ENCODE measurements at places on chromosomes 11 and 22.

- DNase-seq: no peak
Measured at GRCh38 chr11:118047749-118048148, 29.1 kb upstream of the TMPRSS4 start.

DNA sequence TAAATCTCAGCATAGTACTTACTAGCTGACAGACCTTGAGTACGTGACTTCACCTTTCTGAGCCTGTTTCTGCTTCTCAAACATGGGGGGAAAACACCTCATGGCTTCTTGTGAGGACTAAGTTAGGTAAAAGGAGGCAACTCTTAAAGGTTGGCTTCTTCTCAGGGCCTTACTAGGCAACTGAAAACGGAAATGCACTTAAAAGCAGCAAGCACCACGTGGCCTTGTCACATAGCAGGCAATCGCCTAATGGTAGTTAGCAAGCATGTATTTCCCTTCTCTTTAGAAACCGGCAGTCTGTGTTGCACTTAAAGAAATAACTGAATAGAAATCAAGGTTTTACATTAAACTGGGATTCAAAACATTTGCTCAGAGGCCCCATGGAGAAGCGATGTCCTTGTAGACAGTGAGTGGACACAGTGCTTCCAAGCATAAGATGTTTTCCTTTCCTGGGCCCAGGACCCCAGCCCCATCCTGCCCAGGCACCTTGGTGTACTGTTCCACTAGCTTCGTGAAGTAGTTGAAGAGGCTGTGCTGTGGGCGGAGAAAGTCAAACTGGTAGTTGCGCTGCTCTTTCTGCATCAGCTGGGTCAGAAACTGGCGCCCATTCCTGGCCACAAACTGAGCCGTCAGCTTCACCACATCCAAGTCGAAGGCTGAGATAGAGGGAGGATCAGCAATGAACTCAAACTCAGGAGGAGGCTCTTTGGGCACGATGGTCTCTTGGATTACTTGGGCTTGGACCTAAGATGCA lies 12.1 kb downstream of the SF3A1 start:
- no peak for DNase-seq

GRCh38 chr22:49865156-49865555 lies 11.5 kb downstream of the ZBED4 start:
- DNase-seq: no peak

- DNase-seq: no peak
Measured at GRCh38 chr11:18320617-18321016, 1.3 kb downstream of the HPS5 start.

DNA sequence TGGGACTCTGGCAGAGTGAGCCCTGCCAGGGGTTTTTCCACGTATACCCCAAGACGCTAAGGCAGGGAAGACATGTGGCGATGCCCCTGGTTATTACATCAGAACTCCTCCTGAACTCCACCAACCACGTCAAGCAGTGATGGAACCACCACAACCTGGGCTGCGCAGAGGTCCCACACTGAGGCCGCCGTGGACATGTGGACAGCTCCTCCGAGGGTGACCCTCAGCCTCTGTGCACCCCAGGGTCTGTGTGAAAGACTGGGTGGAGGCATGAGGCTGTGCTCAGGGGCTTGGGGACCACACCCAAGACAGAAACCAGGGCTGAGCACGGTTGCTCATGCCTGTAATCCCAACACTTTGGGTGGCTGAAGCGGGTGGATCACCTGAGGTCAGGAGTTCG lies 52.2 kb downstream of the TRMU start:
- no peak for DNase-seq

DNA sequence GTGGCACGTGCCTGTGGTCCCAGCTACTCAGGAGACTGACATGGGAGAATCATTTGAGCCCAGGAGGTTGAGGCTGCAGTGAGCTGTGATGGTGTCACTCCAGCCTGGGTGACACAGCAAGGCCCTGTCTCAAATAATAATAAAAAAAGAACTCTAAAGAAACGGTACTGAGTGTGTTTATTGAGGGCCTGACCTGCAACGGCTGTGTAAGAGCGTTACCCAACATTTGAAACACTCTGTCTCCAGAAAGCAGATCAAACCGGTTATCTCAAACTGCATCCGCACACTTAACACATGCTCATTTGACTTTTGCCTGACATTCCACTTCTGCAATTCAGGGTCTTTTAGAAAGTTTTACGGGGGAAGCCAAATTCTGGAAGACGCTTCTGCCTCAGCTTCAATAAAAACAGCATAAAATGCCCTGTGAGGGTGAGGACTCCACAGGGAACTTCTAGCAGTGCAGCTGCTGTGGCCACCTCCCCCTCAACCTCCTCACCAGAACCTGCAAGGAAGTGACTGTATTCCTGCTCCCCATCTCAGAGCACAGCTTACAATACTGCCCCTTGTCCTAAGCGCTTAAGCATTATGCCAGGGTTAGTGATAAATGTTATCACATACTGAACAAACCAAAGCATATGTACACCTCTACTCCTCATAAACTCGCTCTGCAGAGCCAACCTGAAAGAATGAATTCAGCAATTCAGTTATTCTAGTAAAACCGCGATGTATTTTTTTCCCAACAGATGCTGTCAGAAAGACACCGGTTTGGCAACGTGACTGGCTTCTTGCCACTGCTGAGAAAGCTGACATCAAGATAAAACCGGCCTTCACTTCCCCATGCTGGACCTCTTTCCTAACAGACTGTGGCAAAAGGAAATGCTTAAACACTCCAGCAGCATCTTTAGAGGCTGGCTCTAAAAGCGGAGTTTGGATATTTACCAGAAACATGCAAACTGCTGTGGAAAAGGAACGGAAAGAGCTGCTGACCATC lies 52.2 kb downstream of the PRDM10 start:
- no peak for DNase-seq

- no peak for DNase-seq
Measured at GRCh38 chr11:21582791-21583190, 610.1 kb upstream of the ANO5 start.

GRCh38 chr11:61362542-61362875 lies 335 bp downstream of the TMEM138 start:
- DNase-seq: peak; percentile 52

GRCh38 chr11:94790661-94791180 lies 22.6 kb downstream of the AMOTL1 start:
- no peak for DNase-seq

DNA sequence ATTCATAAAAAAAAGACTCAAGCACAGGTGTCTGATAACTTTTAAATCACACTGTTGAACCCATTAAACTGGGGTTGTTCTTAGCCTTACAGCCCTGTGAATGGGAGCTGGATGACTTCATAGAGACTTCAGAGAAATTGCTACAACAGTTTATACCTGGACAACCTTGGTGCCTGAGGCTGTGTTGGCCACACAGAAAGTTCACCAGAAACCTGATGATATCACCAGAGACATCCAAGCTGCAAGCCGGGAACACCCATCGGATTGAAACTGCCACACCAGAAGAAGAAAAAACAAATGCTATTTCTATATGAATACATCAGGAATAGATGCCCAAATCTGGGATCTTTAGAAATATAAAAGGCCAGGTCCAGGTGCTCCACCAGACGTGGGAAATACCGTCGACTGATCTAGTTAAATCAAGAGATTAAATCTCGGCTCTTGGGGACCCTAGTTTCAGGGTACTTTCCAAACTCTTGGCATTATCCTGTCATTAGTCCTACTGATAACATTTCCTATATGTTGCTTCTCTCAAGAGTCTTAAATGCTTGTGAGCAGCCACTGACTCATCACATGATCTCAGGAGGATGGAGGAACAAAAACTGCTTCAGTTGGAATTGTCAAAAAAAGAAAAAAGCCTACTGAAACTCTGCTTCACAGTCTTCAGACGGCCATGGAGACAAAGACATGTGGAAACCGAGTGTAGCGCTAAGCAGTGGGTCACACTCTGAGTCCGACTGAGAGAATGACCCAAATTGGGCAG lies 28.6 kb upstream of the APOL5 start:
- no peak for DNase-seq

GRCh38 chr22:44363013-44363979 lies 50.5 kb upstream of the SHISAL1 start:
- DNase-seq: no peak

DNA sequence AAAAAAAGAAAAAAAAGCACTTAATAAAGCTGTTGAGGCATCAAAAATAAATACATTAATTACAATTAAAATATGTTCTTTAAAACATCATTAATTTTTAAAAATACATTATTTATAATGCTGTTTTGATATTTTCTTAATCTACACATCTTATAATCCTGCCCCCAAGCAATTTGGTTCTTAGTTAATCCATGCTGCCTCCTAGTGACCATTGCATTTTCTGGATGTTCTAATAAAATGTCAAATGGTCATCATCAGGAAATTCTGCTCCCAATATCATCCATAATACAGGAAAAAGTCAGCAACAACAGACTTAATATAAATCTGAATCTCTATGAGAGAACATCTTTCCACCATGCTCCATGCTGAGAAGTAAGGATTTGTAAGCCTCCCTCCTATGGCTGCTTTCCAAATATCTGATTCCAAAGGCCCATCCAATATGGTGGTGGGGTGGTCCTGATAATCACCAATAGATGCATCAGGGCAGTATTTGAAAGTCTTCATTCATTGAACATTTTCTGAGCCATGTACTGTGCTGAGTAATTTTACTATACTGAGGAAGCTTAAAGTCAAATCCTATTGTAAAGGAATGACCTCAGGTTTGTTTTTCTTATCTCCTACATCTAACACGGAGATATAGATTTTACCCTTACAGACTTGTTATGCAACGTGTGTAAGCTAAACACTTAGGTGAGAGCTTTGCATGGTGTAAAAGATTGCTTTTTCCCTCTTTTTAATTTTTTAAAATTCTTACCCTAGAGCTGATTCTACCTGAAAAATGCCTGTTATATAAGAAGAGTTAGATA lies 124.7 kb upstream of the BMAL1 start:
- DNase-seq: no peak

DNA sequence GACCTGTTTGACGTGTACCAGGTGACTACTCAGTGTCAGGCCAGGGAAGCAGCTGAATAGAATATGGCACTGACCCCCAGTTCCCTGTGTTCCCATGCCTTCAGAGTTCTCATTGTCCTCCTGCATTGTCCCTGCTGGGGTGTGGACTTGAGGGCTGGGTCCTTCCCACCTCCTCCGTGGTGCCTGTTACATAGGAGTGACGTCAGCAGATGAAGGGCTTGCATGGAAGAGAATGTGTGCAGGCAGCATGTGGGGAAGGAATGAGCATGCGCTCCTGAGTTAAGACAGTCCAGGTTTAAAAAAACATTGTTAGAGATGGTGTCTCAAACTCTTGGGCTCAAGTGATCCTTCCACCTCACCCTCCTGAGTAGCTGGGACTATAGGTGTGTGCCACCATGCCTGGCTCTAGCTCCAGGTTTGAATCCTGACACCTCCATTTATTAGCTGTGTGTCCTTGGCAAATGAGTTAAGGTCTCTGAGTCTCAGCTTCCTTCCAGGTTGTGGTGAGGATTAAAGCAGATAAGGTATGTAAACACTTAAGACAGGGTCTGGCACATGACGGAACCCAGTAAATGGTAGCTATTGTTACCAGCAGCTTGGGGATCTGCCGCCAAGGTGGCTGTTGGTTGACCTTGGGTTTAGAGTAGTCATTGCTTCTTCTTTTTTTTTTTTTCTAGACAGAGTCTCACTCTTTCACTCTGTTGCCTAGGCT lies 7.5 kb upstream of the SOX10 start:
- no peak for DNase-seq

DNA sequence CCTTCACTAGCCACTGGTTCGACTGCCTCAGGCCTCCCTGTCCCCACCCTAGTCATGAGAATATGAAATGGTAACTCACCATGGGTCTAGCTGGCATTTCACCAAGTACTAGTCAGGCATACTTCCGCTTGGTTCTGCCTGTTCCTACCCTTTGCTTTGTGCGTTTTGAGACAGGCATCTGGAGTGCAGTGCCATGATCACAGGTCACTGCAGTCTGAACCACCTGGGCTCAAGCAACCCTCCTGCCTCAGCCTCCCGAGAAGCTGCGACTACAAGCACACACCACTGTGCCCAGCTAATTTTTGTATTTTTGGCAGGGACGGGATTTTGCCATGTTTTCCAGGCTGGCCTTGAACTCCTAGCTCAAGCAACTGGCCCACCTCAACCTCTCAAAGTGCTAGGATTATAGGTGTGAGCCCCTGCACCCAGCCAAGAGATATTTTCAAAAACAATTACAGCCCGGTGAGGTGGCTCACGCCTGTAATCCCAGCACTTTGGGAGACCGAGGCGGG lies 14.1 kb downstream of the HRAS start:
- no peak for DNase-seq

GRCh38 chr11:117002639-117003299 lies 95.5 kb downstream of the SIK3 start:
- no peak for DNase-seq

GRCh38 chr11:93646399-93646798 lies 15.1 kb upstream of the CEP295 start:
- DNase-seq: no peak

DNA sequence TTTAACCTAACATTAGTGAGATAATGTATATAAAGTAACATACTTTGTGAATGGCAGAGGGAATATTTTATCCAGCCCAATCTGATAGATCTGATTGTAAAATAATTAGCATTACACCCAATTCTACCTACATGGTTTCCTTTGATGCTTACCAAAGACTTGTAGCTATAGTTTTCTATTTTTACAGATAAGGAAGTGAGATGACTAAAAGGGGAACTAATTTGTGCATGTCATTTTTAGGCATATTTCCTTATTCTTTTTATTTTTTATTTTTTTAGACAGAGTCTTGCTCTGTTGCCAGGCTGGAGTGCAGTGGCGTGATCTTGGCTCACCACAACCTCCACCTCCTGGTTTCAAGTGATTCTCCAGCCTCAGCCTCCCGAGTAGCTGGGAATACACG lies 793.7 kb upstream of the LRRC4C start:
- no peak for DNase-seq

DNA sequence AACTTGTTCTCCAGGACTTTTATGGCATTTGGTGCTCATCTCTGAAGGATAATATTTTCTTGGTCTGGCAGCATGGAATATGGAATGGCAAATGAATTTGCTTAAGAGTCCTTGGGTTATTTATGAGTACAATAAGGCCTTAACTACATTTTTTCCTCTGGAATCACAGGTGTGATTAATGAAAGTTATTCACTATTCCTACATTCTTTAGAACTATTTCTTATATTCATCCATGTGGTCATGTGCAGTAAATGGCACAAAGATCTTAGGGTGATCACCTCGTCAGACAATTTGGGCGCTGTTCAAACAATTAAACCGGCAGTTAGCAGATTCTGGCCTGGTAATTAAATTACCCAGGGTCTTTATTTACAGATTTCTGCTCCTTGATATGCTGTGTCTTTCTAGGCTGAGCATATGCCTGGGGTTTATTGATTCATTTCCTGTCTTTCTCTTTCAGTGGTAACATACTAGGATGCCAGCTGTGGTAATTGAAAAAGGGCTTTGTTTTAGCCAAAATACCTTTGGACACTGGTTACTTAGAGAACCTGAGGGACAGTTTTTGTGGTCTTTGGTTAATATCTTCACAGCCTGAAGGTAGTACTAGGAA lies 31.6 kb downstream of the SIK2 start:
- DNase-seq: no peak

- no peak for DNase-seq
Measured at GRCh38 chr11:107478922-107479321, 21.3 kb upstream of the CWF19L2 start.

- peak; percentile 26 for DNase-seq
Measured at GRCh38 chr11:19281041-19281440, 40.3 kb upstream of the E2F8 start.
